Dorsolateral prefrontal cortex (tissue), 122 donors: ENCODE measurements at places on chromosomes 4 and X.

- DNase-seq: no peak
Observed at GRCh38 chrX:12225107-12225506, 86.8 kb downstream of the FRMPD4 start.

DNA sequence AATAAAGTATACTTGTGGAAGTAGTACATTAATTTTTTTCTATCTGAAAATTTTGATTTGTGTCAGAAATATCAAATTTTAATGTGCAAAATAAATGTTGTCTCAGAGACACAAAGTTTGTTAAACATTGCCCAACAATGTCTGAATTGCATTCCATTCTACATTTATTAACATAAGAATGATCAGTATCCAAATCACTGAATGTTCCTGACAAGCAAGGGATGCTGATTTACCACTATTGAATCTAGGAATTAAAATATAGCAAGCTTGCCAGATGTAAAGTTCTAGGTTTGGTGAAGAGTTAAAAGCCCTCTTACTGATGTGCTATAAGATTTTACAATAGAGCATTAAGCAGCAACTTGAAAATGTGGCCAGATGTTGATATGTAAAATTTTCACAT lies 489.2 kb upstream of the CTSO start:
- DNase-seq: no peak

DNA sequence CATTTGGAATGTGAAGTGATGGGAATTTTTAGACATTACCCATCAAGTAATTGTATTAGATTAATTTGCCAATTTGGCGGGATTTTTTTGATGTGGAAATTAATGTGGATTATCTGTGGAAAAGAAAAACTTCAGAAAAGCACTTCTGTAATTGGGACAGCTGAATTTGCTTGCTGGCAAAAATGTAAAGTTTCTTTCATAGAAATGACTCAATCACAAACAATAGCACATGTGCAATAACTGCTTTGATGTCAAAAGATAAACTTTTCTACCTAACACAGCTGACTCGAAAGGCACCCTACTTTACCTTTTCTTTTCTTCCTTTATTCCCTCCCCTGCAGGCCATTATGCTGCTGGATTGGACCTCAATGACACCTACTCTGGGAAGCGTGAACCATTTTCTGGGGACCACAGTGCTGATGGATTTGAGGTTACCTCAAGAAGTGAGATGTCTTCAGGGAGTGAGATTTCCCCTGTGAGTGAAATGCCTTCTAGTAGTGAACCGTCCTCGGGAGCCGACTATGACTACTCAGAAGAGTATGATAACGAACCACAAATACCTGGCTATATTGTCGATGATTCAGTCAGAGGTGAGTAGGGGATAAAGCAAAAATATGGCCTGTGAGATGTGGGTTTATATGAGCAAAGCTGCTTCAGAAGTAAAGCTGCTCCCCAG lies 1.4 kb downstream of the AREG start:
- DNase-seq: no peak

- DNase-seq: no peak
Observed at GRCh38 chr4:13694256-13694655, 66.7 kb upstream of the BOD1L1 start.

- DNase-seq: no peak
Observed at GRCh38 chr4:41568363-41568762, 30.4 kb downstream of the LIMCH1 start.

GRCh38 chr4:174334628-174335027 lies 50.9 kb downstream of the CEP44 start:
- DNase-seq: no peak
